ENCODE measurements at places on chromosomes 11 and 22. TPM values are rescaled to one million over a fixed set of nuclear protein-coding genes. Genes with fewer than 3 reads are reported as not detected.

Gene LINC01488
- not detected for total RNA-seq

Gene DGAT2
- 3.0 TPM for total RNA-seq

Gene HEPHL1
- not detected for total RNA-seq

Gene DENND6B
- 15.2 TPM for total RNA-seq

Gene RCOR2
- total RNA-seq = 1.1 TPM

Gene OR5T2
- not detected for total RNA-seq

Gene HTR3B
- total RNA-seq = not detected

Gene GDPD4
- not detected for total RNA-seq

Gene MRGPRE
- not detected for total RNA-seq

Gene C11orf86
- total RNA-seq = not detected

Gene BATF2
- 2.7 TPM for total RNA-seq

Gene SMC1B
- not detected for total RNA-seq

Gene MUC6
- total RNA-seq = not detected

Gene NRXN2
- not detected for total RNA-seq

Gene TPBGL
- total RNA-seq = 1.3 TPM

Gene PIWIL4
- 1.1 TPM for total RNA-seq

Gene MYO7A
- 0.18 TPM for total RNA-seq

Gene ROBO4
- 605 TPM for total RNA-seq

Gene MMP13
- total RNA-seq = not detected

Gene SLC37A2
- total RNA-seq = 6.9 TPM

Gene KRTAP5-9
- not detected for total RNA-seq

Gene OR2AG2
- 0.15 TPM for total RNA-seq

Gene MRPL49
- 57.4 TPM for total RNA-seq

Gene MMP8
- not detected for total RNA-seq

Gene ZNF215
- 3.7 TPM for total RNA-seq

Gene TMEM121B
- 0.68 TPM for total RNA-seq

Gene TUT1
- total RNA-seq = 12.8 TPM

Gene ZNF70
- 6.0 TPM for total RNA-seq

Gene RIC8A
- total RNA-seq = 118 TPM

Gene MYOD1
- total RNA-seq = not detected

Gene OR51B4
- total RNA-seq = not detected

Gene SCGB2A2
- not detected for total RNA-seq

Gene TRIM34
- 9.2 TPM for total RNA-seq

Gene GRM5
- 0.05 TPM for total RNA-seq

Gene LARGE2
- not detected for total RNA-seq

Gene DDI1
- total RNA-seq = not detected

Gene OR5AL1
- total RNA-seq = not detected

Gene MAPK12
- total RNA-seq = 74.8 TPM

Gene PNPLA3
- total RNA-seq = 6.2 TPM

Gene P4HA3
- total RNA-seq = 20.2 TPM

Gene UBQLN3
- total RNA-seq = not detected

Gene KRTAP5-4
- not detected for total RNA-seq

Gene KRTAP5-8
- not detected for total RNA-seq

Gene IL17REL
- not detected for total RNA-seq

Gene NLRP6
- not detected for total RNA-seq

Gene PCNX3
- total RNA-seq = 51.0 TPM

Gene RBX1
- total RNA-seq = 69.7 TPM

Gene GP1BB
- 0.78 TPM for total RNA-seq

Gene PRODH
- 1.0 TPM for total RNA-seq

Gene OR6A2
- total RNA-seq = 0.19 TPM

Gene GPHA2
- not detected for total RNA-seq

Gene CRYBB3
- 0.58 TPM for total RNA-seq
